ENCODE measurements at places on chromosomes 16 and 17. TPM values are rescaled to one million over a fixed set of nuclear protein-coding genes. Genes with fewer than 3 reads are reported as not detected.

C17orf67 gene
- total RNA-seq: 0.52 TPM

SCARF1 gene
- 2.3 TPM for total RNA-seq

ARHGDIG gene
- total RNA-seq: not detected

HCRT gene
- total RNA-seq: not detected

ERN1 gene
- 18.5 TPM for total RNA-seq

PIPOX gene
- 0.64 TPM for total RNA-seq

NPB gene
- 0.24 TPM for total RNA-seq

PIMREG gene
- total RNA-seq: 4.8 TPM

GJD3 gene
- total RNA-seq: 0.28 TPM

MT1H gene
- total RNA-seq: 5.0 TPM

HES7 gene
- 0.40 TPM for total RNA-seq

KCNJ18 gene
- total RNA-seq: not detected

NPIPA5 gene
- 5.1 TPM for total RNA-seq

TADA2A gene
- 8.2 TPM for total RNA-seq

KRTAP4-4 gene
- total RNA-seq: not detected

CHST5 gene
- not detected for total RNA-seq

SNX20 gene
- 0.76 TPM for total RNA-seq

SRL gene
- 0.16 TPM for total RNA-seq

HOXB4 gene
- 2.4 TPM for total RNA-seq

C17orf107 gene
- 1.3 TPM for total RNA-seq

ASPHD1 gene
- 1.00 TPM for total RNA-seq

AANAT gene
- not detected for total RNA-seq

KIFC3 gene
- total RNA-seq: 20.6 TPM

SKAP1 gene
- 0.68 TPM for total RNA-seq

EPOP gene
- 4.9 TPM for total RNA-seq

FBXO31 gene
- total RNA-seq: 16.9 TPM

MSLN gene
- total RNA-seq: 2.8 TPM

ADGRG3 gene
- total RNA-seq: 0.84 TPM

OR1F1 gene
- not detected for total RNA-seq

SCGB1C2 gene
- total RNA-seq: not detected

FOXC2 gene
- 0.28 TPM for total RNA-seq

SGSH gene
- 18.9 TPM for total RNA-seq

COX6A2 gene
- total RNA-seq: 0.48 TPM

Measured in esophagus mucosa (tissue), 1 donor.